Eye (tissue), 1 donor: ENCODE measurements at places on chromosomes 1 and 21.
A peak's percentile ranks its signal among the peaks of the same experiment; 100 is the strongest.

GRCh38 chr1:217770918-217771317 lies 139.8 kb downstream of the SPATA17 start:
- DNase-seq: peak; percentile 70

GRCh38 chr1:234067581-234068337 lies 163.3 kb downstream of the SLC35F3 start:
- no peak for DNase-seq

DNA sequence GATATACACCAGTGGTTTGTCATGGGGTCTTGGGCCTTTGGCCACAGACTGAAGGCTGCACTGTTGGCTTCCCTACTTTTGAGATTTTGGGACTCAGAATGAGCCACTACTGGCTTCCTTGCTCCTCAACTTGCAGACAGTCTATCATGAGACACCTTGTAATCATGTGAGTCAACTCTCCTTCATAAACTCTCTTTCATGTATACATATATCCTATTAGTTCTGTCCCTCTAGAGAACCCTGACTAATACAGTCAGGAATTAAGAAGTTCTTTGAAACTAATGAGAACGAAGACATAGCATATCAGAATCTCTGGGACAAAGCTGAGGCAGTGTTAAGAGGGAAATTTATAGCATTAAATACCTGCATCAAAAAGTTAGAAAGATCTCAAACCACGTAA lies 110.8 kb downstream of the SLC5A9 start:
- DNase-seq: no peak

- DNase-seq: no peak
Observed at GRCh38 chr1:43938892-43939587, 5.4 kb downstream of the ARTN start.

- DNase-seq: no peak
Observed at GRCh38 chr1:155236451-155236850, 18.8 kb downstream of the ENTREP3 start.

DNA sequence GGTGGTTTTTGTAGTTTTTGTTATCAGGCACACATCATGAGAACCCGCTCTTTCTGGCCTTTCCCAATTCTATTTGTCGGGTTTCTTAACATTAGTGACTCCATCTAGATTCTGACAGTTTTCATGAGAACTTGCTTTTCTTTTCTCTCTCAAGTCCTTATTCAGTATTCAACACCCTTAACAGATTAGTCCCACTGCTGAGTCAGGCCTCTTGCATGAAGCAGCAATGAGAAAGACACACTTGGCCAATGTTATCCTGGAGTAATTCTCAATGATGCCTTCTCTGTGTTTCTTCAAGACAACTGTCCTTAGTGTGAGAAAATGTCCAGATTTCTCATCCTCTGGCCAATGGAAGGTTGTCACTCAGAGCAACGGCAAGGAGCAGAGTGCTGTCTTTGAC lies 11.3 kb downstream of the FMO2 start:
- DNase-seq: no peak

GRCh38 chr1:115337276-115337632 lies 795 bp downstream of the NGF start:
- DNase-seq: no peak
